Stimulated activated CD4-positive, alpha-beta T cell treated with anti-CD3 and anti-CD28 coated beads, TNF-alpha, amount 100 ng/mL, for 48 hours (primary cell): ENCODE measurements at places on chromosomes 2 and 18.

GRCh38 chr18:76914314-76914713 is 92.0 kb downstream of the ZNF236 start:
- no peak for DNase-seq

DNA sequence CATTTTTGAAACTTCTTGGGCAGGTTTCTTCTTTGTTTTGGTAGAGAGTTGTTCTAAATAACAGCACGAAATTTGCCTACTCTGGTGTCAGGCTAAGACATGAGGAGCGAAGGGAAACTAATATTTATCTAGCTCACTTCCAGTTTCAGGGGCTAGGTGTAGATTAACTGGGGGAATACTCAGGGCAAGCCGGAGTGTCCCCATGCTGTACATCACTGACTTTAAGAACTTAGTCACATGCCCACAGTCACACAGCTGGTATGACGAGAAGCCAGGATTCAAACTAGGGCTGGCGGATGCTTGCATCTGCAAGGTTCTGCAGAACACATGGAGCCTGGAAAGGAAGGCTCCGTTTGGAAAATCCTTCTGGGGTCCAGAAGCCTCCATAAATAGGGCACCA is 133.3 kb downstream of the ALPK2 start:
- DNase-seq: no peak

GRCh38 chr18:77393519-77393918 is 143.9 kb downstream of the GALR1 start:
- DNase-seq: no peak

GRCh38 chr2:102238039-102238756 is 51.4 kb downstream of the IL1RL2 start:
- DNase-seq: no peak

GRCh38 chr18:377088-377487 is 109.2 kb upstream of the THOC1 start:
- DNase-seq: no peak

DNA sequence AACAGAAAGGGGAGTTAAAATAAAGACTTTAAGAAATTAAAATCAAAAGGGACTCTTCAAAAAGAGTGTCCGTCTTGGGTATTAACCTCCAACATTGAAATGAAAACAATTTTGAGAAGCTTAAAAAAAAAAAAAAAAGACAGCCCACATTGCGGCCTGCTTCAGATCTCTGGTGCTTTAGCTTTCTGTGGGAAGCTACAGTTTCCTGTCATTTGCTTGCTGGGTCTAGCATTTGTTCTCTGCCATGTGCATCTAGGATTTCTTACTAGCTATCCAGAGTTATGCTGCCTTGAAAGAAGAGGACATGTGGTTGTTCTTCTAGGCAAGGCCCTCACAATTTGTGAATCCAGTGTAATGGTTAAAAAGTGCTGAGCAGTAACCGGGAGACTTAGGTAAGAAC is 375.3 kb downstream of the SLC4A3 start:
- DNase-seq: no peak
